ENCODE measurements at places on chromosomes 7 and 10. TPM values are rescaled to one million over a fixed set of nuclear protein-coding genes. Genes with fewer than 3 reads are reported as not detected.

DNA sequence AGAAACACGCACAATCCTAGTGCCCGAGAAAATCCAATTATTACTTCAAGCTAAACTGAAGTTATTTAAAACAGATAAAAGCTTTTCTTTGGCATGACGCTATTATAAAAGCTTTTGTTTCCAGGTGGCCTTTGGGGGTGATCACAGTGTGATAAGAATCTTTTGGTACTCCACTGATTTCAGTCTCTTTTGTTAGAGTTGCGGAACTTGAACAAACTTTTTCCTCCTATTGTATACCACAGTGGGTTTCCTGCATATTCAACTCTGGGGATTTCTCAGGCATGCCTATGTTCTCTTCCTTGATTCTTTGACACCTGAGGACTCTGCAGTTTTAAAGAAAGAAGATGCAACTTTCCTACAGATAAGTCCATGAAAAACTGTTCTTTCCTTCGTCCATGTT lies 99.7 kb upstream of the PITRM1 start:
- DNase-seq = no peak

DNA sequence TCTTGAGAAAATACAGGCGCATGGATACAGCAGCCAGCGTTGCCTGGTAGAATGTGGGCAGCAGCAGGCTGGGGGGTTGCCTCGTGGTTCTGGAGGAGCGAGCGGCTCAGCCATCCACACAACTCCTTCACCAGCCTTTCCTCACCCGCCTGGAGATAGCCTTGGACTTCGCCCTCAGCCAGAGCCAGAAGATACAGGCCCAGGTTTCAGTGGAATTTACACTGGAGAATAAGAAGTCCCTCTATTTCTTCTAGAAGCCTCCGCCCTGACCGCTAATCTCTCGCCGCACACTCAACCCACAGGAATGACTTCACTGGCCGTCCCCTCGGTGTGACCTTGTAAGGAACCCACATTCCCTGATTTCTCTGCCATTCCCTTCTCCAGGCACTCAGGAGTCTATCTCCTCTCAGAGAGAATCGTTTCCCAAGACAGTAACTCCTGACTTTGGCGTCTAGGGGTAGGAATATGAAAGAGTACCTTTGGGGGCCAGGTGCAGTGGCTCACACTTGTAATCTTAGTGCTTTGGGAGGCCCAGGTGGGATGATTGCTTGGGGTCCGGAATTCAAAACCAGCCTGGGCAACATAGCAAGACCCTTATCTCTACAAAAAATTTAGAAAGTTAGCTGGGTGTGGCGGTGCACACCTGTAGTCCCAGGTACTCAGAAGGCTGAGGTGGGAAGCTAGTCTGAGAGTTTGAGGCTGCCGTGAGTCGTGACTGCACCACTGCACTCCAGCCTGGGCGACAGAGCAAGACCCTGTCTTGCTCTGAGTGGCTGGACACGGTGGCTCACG lies 52.0 kb upstream of the ECHDC3 start:
- no peak for DNase-seq

Gene HOXA10
- polyA plus RNA-seq = 131 TPM

Gene NPY4R2
- polyA plus RNA-seq = not detected

Gene GCC1
- 13.3 TPM for polyA plus RNA-seq

GRCh38 chr10:89258881-89259280 lies 7.3 kb upstream of the LIPA start:
- no peak for DNase-seq

GRCh38 chr7:30364773-30365172 lies 80.4 kb downstream of the ZNRF2 start:
- DNase-seq = no peak

All from left renal cortex interstitium (tissue), 4 donors.